ENCODE measurements at places on chromosomes 4 and X. TPM values are rescaled to one million over a fixed set of nuclear protein-coding genes. Genes with fewer than 3 reads are reported as not detected.

The TEX13D gene
- total RNA-seq = not detected

The ATP2B3 gene
- not detected for total RNA-seq

The BCLAF3 gene
- 6.3 TPM for total RNA-seq

The DMRTC1B gene
- not detected for total RNA-seq

The NPY5R gene
- not detected for total RNA-seq

The IL13RA1 gene
- 22.2 TPM for total RNA-seq

The NSUN7 gene
- total RNA-seq = not detected

The LRP2BP gene
- total RNA-seq = 0.26 TPM

The HAND2 gene
- 8.4 TPM for total RNA-seq

The GUCY1B1 gene
- total RNA-seq = 46.3 TPM

The GLRA2 gene
- total RNA-seq = not detected

The DKK2 gene
- 9.1 TPM for total RNA-seq

The ARHGAP36 gene
- not detected for total RNA-seq

The ITIH6 gene
- total RNA-seq = not detected

The P2RY4 gene
- not detected for total RNA-seq

The PPP4R3C gene
- total RNA-seq = not detected

The GABRB1 gene
- total RNA-seq = 0.60 TPM

The MID1 gene
- total RNA-seq = 26.5 TPM

The APEX2 gene
- total RNA-seq = 3.8 TPM

The ATOH1 gene
- not detected for total RNA-seq

The CT47B1 gene
- not detected for total RNA-seq

The GLOD5 gene
- total RNA-seq = not detected

The PABPC1L2A gene
- total RNA-seq = not detected

The PFKFB1 gene
- total RNA-seq = 0.16 TPM

The RASL11B gene
- total RNA-seq = 0.16 TPM

The SOX3 gene
- total RNA-seq = not detected

The GAGE2A gene
- total RNA-seq = not detected

The IQCM gene
- 0.16 TPM for total RNA-seq

The VCX3A gene
- total RNA-seq = not detected

The RASGEF1B gene
- not detected for total RNA-seq

The TET2 gene
- total RNA-seq = 5.2 TPM

All from bronchial smooth muscle cell (primary cell).